Ecto neural progenitor cell (in vitro differentiated cells): ENCODE measurements at places on chromosomes 3 and 15.

- no peak for DNase-seq
Measured at GRCh38 chr3:178352326-178353005, 183.8 kb upstream of the KCNMB2 start.

DNA sequence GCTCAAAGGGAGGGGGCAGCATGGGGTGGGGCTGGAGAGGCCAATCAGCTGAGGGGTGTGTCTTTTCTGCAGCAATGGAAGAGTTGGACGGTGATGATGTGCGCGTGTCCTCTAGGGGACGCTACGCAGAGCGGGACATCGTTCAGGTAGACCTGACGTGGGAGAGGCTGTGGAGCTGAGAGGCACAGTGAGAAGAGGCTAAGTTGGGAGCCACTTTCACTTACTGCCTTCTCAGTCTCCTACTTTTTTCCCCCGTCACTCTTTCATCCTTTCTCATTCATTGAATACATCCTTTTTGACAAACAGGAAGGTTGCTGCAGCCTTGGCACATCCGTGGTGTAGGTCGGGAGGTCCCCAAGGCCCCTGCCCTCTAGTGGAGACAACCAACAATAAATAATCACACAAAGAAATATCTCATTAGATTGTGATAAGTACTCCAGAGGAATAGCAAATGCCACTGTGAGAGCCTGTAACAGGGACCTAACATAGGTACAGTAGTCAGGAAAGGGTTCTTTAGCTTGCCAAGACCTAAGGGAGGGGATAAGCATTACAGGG, 4.4 kb upstream of the BRPF1 start:
- peak; percentile 75 for DNase-seq

DNA sequence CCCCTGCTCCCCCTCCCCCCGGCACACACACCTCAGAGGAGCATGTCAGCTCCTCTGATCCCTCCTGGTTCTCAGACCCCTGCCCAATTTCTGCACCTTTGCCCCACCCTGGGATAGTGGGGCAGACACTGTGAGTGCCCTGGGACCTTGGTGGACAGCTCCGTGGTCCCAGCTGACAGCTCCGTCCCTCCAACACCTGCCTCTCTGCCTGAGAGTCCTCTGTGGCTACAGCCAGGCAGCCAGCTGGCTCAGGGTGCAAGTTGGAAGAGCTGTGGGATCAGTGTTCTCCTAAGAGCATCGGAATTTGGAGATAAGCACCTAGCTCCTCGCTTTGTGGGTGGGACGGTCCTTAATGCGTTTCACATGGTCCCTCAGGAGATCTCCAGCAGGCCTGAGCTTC, 43.7 kb upstream of the PGPEP1L start:
- DNase-seq: peak; percentile 25

GRCh38 chr3:120227710-120228347, 57.2 kb downstream of the GPR156 start:
- DNase-seq: no peak

- no peak for DNase-seq
Measured at GRCh38 chr15:70347321-70348225, 249.9 kb upstream of the TLE3 start.

DNA sequence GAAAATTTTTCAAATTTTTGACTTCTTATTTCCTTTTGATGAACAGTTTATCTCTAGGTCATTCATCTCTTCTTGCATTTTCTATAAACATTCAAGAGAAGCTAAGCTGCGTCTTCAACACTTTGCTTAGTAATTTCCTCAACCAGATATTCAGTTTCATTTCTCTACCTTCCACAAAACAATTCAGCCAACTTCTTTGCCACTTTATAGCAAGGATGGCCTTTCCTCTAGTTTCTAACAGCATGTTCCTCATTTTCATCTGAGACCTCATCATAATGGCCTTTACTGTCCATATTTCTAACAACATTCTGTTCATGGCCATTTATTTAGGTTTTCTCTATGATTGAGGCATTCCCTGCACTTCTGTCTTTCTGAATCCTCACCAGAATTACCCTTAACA, 90.0 kb downstream of the ARIH1 start:
- DNase-seq: no peak

GRCh38 chr15:77048135-77048876, 22.6 kb downstream of the TSPAN3 start:
- DNase-seq: no peak

GRCh38 chr3:125151442-125151817, 61.1 kb downstream of the SLC12A8 start:
- DNase-seq: no peak

DNA sequence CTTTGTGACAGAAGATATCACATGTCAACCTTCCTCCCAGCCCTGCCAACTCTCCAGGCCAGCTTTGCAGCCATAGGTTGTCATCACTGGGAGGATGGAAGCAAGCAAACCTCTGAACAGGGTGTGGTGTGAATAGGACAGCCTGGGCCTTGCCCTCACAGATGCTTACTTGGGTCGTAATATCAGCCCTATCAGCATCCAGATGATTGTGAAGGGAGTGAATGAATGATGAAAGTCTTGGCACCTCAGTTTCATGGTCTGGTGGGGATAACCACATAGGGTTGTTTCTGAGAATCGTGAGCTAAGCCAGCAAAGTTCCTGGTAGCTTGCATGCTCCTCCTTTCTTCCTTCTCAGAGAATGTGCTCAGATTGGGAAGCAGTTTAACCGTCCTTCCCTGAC, 55.1 kb upstream of the POLR2M start:
- no peak for DNase-seq

GRCh38 chr15:89385596-89386331, 51.1 kb upstream of the POLG start:
- no peak for DNase-seq

GRCh38 chr15:64687688-64688087, 87.7 kb downstream of the RBPMS2 start:
- no peak for DNase-seq

DNA sequence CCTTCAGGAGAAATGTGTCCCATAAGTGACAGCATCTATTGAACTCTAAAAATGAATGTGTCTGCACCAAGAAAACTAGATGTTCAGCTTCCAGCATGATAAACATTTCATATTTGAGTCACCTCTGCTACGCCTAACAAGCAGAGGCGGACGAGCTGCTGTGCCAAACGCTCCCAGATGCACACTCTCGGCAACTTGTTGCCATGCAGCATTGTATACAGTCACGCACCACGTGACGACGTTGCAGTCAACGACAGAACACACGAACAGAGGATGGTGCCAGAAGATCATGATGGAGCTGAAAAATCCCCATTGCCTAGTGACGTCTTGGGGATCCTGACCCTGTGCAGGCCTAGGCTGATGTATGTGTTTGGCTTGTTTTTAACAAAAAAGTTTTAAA, 137.5 kb downstream of the XXYLT1 start:
- DNase-seq: no peak

- DNase-seq: no peak
Measured at GRCh38 chr3:106022913-106023312, 154.1 kb upstream of the CBLB start.

DNA sequence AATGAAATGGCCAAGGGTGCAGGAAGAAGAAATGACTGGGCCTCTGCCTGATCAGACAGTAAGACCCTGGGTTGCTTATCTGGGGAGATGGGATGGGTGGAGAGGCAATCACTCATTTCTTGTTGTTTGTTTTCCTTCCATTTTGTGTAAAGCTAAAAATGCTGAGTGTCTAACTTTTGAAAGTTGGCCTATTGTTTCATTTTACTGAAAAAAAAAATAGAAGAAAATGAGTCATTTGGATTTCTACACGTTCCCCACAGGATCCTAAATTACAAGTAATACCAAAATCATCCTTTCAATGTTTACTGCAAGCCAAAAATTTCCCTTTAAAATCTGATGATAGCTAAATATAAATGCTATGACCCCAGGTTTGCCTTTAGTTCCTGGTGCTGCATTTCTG, 30.6 kb downstream of the PTX3 start:
- DNase-seq: no peak

GRCh38 chr3:15315003-15315402, 17.4 kb downstream of the SH3BP5 start:
- DNase-seq: no peak

DNA sequence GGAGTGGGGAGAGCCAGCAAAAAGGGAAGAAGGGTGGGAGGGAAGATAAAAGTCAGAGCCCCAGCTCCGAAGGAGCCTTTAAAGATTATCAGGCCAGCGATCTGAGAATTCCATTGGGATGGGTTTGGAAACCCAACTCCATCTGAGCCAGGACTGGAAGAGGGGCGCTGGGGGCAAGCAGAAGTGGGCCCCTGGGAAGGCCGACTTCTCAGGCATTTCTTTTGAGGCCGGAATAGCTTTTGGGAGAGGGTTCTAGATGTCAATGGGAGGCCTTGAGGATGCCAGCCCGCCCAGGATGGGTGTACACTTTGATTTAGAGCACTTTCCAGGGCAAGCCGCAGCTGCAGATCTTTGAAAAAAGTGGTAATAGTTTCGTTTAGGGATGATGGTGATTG, 6.6 kb upstream of the SOX2 start:
- no peak for DNase-seq

- peak; percentile 62 for DNase-seq
Measured at GRCh38 chr15:28021281-28022039, 77.7 kb downstream of the OCA2 start.

DNA sequence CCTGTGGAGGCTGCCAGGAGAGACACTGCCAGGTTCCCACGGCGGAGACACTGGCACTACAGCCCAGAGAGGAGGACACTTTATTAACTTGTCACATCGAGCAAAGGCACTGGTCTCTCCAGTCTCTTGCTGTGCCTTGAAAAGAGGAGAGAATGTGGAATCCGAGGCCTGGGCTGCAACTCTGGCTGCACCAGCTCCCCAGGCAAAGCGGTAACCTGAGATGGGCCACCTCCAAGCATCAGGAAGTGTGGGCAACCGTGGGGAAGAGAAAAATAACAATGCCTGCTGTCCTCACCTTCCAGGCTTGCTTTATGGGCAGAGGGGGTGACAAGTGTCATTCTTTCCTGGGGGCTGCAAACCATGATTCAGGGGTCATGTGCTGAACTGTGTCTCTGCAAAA, 91.6 kb upstream of the RGMA start:
- DNase-seq: no peak

GRCh38 chr15:48363474-48363873, 32.2 kb downstream of the DUT start:
- no peak for DNase-seq

DNA sequence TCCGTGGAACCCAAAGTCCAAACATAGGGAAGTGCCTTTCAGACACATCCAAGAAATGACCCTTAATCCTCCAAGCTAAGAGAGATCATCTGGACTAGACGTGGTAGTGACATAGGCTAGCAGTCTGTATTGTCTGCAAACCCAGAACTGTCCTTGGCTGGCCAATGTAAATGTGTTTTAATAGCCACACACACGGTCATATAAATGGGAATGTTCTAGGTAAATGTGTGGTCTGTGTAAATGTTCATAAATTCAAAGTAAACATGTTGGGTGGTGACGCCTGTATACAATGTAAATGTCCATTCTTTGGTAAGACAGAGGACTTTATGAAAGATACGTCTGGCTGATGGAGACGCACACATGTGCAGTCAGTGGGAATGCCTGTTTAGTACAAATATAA, 16.3 kb upstream of the LINGO1 start:
- no peak for DNase-seq

DNA sequence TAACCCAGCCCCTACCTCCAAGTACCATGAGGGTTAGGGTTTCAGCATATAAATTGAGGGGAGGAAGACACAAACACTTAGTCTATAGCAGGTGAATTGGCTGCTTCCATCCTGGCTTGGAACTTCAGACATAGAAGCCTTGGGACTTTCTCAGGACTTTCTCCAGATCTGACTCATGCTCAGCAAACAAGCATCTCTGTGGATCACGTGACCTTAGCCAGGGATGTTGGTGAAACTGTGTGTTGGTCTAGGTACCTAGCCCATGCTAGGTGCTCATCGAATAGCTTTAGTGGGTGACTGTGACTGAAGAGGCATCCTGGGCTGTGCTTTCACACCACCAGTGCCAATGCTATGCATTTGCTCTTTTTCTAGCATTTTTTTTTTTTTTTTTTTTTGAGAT, 58.9 kb downstream of the CD47 start:
- no peak for DNase-seq
